ENCODE measurements at places on chromosomes 11 and 22.
A peak's percentile ranks its signal among the peaks of the same experiment; 100 is the strongest.

DNA sequence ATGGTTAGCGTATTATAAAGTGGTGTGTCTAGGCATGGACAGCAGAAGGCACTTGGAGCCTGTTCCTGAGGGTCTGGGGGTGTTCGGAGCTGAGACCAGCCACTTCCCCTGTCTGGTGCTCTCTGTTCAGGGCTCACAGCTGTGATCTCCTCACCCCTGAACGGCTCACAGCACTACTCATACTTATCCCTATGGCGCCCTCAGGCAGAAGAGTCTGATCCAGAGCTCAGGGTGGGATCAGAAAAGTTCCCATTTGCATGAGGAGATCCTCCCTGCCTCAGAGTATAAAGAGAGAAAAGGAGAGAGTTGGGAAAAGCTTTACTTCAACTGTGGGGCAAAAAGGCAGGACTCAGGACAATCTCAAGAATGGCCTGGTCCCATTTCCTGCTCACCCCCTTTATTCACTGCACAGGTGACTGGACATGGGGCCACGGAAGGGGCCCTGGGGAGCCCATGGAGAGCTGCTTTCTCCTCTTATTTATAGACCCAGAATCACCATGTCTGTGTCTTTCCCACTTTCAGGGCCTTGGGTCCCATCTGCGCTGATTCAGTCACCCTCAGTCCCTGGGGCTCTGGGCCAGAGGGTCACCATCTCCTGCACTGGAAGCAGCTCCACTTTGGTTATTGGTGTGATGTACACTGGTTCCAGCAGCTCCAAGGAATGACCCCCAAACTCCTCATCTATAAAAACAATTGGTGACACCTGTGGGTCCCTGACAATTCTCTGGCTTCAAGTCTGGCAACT lies 97.0 kb upstream of the TOP3B start:
- peak; percentile 48 for DNase-seq

DNA sequence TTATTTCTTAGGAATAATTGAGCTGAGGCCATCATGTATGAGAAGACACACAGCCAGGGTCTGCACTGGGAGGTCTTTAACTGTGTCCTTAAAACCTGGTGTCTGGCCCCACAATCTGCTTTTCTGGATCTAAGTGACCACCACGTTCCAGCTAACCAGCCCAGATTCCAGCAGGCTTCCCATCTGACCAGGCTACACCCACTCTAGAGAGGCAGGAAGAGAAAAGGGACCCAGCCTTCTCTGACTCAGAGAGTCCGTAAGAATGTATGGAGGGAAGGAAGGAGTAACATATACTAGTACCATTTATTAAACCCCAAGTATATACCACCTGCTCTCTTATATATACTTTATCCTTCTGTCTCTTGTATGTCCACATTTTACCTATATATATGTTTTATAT lies 80.1 kb downstream of the LDLRAD3 start:
- DNase-seq, result no peak

GRCh38 chr11:29095821-29096220 lies 921.0 kb downstream of the KCNA4 start:
- no peak for DNase-seq

GRCh38 chr11:128214263-128214662 lies 373.1 kb downstream of the ETS1 start:
- DNase-seq, result no peak

GRCh38 chr11:82811369-82811768 lies 77.7 kb upstream of the FAM181B start:
- DNase-seq, result no peak

- no peak for DNase-seq
These were observed 284.7 kb downstream of the MIAT start for GRCh38 chr22:26941896-26942636.

DNA sequence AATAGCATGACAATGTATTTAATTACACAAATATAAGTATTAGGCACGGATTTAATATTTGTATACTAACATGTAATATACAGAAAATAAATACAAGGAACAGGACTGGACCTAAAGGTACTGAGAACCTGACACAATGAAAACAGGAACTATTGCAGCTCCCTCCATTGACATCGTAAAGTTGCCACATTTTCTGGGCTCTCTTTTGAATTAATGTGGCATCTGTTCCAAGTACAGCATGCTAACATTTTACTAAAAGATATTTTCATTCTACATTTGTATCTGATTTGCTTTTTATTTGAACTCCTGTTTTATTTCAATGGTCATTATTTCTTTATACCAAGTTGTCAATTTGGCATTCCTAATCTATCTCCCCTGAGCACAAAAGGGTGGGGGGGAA lies 15.3 kb downstream of the PHF21A start:
- DNase-seq, result no peak

- no peak for DNase-seq
These were observed 89.5 kb downstream of the FAM83F start for GRCh38 chr22:40084246-40084645.

- DNase-seq, result no peak
These were observed 2.2 kb upstream of the BPIFC start for GRCh38 chr22:32466496-32466895.

DNA sequence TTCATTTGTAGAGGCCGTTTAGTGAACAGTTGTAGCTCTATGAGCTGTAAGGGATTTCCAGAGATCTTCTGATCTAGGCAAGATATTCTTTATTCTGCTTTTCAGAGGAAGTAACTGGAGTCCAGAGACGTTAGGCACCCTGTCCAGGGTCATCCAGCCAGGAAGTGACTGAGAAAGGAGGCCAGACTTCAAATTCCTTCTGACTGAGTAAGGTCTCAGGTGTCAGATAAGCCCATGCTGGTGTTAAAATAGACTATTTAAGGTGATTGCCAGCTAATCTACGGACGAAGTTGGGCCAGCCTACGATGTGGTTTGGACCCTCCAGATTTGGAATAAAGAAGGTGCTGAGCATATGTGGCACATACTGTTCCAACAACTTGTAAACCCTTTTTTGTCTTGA lies 54.6 kb downstream of the GRIK4 start:
- no peak for DNase-seq

DNA sequence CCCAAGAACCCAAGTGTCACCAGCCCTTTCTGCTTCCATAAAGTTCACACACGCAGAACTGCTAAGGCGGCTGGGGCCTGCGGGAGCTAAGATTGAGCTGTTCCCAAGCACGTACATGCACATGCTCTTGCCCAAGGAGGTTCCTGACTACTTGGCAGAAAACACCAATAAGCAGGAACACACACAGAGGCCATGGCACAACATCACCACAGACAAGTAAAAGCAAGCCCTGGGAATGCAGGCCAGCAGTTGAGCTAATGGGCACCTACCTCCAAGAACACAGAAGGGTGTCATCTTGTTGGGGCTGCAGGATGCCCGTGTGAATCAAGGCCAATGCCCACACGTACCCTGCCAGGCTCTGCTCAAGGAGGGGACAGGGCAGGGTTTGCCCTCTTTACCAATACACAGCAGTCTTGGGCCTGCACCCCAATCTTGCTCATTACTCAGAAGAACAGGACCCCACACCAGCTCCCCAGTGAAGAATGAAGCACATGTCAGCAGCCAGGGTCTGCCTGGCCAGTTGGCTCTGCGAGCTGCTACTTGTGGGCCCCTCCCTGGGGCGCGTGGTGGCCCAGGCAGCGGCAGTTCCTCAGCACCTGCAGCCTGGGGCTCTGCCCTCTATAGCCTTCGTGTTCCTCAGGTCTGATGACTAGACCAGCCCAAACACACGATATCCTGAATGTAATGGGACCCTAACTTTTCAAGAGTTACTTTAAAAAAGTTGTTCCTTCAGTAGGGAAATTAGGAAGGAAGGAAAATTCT lies 32.3 kb upstream of the CYP2D6 start:
- no peak for DNase-seq

DNA sequence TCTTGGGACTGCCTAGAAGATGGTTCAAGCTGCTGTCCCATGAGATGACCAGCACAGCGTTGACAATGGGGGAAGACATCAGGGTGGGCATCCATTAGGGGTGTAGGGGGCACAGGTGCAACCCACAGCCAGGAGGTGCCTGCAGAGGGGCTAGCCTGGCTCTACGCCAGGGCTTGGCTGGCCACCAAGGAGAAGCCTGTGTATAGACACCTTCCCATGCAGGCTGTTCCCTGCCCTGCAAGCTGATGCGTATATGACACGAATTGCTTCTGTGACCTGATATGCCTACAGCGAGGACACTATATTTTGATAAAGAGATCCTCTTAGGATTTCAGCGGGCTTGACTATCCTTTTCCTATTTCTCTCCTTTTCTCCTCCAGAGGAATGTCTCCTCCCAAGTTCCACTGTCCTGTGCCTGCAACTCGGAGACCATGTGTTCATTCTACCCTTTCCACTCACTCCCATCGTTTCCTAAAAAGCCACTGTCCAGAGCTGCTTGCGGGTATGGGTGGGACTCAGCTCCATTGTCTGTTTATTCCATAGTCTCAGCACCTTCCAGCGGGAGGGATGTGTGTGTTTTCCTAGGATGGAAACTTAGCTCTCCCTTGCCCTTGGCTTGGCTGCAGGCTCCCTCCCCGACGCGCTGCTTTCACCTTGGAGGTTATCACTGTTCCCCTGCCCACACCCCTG lies 56.1 kb downstream of the ST14 start:
- DNase-seq, result peak; percentile 80

GRCh38 chr11:130477586-130478203 lies 29.2 kb downstream of the ADAMTS15 start:
- DNase-seq, result no peak

GRCh38 chr11:113376156-113376555 lies 11.4 kb upstream of the ANKK1 start:
- no peak for DNase-seq

DNA sequence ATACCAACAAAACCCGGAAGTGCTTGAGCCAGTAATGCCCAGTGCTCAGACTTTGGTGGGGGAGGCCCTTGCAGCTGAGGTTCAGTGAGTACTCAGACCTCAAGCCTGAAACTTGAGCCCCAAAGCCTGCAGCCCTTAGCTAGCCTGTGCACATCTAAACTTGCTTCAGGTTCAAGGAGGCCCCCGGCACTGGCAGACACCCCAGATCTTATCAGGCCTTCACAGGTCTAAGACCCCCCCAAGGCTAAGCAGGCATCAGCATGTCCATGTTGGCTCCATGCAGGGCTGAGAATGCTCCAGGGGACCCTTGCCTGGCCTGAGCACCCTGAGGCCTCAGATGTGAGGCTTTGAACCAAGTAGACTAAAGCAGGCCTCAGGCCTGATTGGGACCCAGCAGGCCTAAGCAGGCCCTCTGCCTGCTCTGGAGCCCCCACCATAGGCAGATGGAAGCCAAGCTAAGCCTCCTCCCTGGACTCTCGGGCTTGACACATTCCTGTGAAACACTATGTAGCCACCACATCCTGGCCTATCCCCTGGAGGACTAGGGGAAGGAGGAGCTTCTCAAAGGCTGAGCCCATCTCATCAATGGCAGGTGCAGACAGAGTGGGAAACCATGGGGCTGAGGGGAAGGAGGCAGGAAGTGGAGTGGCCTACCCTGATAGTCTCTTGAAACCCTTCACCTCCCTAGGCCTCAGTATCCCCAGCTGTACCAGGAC lies 1.2 kb upstream of the CASTOR1 start:
- no peak for DNase-seq

DNA sequence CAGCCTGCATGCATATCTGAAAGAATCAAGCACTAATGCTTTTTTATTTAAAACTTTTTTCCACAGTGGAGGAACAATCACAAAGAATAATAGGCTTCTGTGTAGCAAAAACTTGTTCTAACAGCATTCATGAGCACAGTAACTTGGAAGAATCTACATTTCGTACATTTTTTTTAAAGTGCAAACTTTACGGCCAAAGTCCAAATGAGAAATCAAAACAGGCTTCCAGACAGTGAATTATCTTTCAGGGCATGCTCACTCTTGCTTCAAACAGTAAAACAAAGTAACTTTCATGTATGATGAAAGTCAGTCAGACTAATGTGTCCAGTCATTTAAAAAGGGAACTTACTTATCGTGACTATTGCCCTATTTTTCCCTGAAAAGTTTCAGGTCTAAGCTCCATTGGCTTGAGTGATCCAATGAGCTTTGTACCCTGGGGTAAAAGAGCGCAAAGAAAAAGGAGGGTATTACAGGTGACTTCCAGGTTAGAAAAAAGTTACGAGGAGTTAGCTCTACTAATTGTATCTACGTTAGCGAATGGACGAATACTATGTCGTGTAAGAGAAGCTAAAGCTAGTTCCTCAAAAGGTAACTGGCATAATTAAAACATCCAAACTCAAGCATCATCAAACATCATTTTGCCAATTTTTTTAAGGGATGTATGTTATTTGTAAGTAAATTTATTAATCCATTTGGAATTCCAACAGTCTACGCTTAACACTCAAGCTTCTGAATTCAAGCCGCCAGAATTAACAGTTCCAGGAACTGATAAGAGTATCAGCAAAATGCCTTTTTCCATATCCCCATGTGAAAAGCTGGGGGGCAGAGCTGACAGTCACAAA lies 1.7 kb downstream of the PICALM start:
- no peak for DNase-seq

DNA sequence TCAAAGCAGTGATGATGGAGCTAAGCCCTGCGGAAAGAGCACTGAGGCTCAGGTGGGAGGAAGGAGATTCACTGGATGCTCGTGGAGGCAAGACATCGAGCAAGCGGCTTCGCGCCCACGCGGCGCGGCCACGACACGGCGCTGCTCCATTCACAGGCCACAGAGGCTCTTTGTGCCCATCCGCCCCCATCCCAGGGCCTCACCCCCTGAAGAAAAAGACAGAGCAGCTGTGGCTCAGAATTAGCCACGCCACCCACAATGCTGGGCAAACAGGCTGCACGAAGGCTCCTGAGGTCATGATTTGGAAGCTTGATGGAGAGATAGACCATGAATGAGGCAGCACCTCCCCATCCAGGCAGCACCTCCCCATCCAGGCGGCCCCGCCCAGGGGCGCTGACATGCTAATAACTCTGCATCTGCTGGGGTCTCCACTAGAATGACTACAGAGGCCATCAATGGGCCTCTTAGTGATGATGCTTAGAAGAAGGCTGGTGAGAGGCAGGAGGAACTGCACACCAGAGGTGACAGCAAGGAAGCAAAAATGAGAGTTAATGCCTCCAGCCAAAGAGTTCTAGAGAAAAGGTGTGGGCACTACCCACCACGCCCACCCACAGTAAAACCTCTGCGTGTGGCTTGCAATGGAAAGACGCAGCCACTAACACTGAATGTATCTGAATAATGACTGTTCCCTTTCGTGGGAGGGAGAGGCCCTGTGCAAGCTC lies 43.5 kb downstream of the MYH9 start:
- DNase-seq, result no peak

GRCh38 chr11:120424185-120424969 lies 87.2 kb upstream of the GRIK4 start:
- DNase-seq, result no peak

- no peak for DNase-seq
These were observed 48.8 kb upstream of the LARGE1 start for GRCh38 chr22:33969045-33969444.

DNA sequence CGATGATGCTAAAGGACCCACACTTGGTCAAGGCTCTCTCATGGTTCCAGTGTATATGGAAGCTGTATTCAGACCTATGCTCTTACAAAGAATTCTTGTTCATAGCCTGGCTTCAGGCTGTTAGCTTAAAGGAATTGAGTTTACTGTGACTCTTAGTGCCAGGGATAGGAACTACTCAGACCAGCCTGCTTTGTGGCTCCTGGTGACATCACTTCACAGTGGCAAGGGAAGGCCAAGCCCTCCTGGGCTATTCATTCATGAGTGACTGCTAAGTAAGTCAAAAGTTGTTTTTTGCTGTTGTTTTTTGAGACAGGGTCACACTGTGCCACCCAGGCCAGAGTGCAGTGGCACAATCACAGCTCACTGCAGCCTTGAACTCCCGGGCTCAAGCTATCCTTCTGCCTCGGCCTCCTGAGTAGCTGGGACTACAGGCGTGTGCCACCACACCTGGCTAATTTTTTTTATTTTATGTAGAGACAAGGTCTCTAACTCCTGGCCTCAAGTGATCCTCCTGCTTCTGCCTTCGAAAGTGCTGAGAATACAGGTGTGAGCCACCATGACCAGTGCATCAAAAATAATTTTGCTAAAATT lies 9.6 kb downstream of the ART5 start:
- DNase-seq, result no peak

- no peak for DNase-seq
These were observed 42.2 kb downstream of the POLD3 start for GRCh38 chr11:74634537-74634936.
